Hematopoietic multipotent progenitor cell (in vitro differentiated cells): ENCODE measurements at places on chromosomes 13 and 19. TPM values are rescaled to one million over a fixed set of nuclear protein-coding genes. Genes with fewer than 3 reads are reported as not detected.

Gene PSPC1
- total RNA-seq, result 70.0 TPM

Gene DIAPH3
- 0.54 TPM for total RNA-seq

Gene ZNF563
- 1.6 TPM for total RNA-seq

Gene CYP2A6
- total RNA-seq, result not detected

Gene ZNF28
- 10.5 TPM for total RNA-seq

Gene GSX1
- total RNA-seq, result not detected

Gene ATP4A
- not detected for total RNA-seq

Gene KISS1R
- 1.3 TPM for total RNA-seq

Gene ZNF253
- 4.8 TPM for total RNA-seq

Gene DPF1
- total RNA-seq, result 6.5 TPM

DNA sequence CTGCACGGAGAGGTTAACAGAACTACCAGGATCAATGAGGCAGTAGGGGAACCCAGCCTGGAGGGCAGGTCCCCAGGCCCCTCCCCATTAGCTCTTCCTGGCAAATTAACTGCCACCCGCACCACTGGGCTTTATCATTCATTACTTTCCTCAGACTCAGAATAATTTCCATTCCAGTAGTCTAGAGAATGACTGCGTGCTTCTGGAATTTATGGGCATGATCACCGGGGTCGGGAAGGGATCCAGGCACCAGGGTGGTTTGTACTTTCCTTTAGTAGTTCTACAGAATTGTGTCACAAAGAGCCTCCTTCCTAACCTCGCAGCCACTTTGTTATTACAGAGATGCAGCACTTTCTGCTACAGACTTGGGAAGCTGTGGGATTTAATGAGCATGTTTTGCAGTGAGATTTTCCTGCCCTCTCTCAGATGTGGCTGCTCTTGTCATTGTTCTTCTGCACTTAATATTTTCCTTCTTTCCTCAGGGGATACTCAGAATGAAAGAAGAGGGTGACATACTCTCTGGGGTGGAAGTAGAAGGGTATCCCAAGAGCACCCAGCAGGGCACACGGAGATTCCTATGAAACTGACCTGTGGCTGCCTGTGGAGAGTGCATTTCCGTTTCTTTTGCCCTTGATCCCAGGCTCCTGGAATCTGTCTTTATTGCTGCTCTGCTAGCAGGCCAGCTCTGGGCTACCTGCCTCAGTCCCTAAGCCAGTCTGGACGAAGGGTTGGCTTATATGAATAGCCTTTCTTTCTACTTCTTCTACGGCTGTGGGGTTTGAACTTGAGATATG, 285.0 kb upstream of the SLC10A2 start:
- DNase-seq, result no peak

DNA sequence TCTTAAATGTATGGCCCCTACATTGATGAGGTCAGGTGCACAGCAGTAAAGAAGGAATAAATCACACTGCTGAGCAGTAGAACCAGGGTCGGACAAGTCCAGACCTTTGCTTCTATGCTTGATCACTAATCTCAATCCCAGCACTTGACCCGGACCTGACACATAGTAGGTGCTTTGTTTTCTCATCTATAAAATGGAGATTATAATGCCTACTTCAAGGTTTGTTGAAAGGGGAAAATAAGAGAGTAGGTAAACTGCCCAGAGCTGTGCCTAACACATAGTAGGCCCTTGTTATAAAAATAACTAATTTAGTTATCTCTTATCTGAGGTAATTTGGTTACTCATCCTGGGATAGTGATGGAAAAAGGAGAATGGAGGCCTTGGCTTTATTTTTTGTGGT, 125.0 kb downstream of the RXFP2 start:
- DNase-seq, result no peak

GRCh38 chr13:97938706-97939475, 14.6 kb upstream of the IPO5 start:
- no peak for DNase-seq

GRCh38 chr13:63351533-63351932, 1935.9 kb upstream of the PCDH20 start:
- no peak for DNase-seq

DNA sequence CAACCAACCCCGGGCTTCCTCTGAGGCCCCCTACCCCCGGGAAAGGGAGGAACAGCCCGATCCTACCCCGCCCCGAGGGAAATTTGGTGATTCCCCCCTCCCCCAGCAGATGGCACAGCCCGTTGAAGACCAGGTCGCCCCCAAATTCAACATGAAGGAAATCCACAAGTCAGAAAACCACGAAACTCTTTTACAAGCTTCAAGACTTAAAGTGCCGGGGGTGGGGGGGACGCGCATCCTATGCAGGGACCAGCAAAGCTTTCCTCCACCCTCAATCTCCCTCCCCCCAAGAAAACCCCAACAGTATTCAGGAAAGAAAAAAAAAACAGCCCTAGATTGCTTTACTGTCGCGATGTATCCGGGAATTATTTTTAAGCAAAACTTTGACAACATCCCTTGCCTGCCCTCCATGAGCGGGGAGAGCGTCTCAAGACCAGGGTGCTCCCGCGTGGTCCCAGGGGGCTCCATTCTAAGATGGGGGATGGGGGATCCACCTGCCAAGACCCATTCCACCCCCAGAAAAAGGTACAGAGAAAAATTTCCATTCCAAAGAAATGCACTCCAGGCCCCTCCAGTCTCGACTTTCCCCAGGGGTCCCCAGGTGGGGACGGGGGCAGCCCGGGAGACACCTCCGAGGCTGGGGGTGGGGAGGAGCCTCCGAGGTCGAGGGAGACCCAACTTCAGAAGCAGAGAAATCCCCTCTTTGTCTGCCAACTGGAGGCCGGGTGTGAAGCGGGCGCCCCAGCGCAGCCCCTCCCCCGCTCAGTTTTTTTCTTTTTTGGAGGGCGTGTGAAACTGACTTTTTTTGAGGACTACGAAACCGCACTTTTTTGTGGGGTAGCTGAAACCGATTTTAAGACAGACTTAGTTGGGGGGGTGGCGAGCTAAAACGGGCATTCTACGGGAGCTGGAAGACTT, 1.5 kb downstream of the TCF3 start:
- peak; percentile 74 for DNase-seq

- peak; percentile 21 for DNase-seq
Observed at GRCh38 chr19:56015756-56016155, 29.2 kb downstream of the NLRP5 start.

- DNase-seq, result no peak
Observed at GRCh38 chr13:90577726-90578125, 769.8 kb upstream of the MIR17HG start.

DNA sequence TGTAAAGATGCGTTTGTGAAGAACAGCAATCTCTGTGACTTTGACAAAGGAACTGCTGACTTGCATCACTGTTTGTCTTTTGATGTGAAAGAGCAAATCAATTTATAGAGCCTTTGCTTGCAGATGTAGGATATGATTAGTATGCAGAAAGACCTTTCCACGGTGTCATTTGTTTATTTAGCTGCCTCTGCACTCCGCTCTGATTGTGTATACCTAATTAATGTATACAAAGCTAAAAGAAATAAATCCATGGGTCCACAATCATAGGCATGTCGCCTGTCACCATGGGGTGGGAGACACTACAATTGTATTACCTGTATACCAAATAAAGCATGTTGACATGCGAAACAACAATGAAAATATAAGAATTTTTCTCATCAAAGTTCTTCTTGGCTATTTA, 410.7 kb downstream of the MZT1 start:
- DNase-seq, result no peak

DNA sequence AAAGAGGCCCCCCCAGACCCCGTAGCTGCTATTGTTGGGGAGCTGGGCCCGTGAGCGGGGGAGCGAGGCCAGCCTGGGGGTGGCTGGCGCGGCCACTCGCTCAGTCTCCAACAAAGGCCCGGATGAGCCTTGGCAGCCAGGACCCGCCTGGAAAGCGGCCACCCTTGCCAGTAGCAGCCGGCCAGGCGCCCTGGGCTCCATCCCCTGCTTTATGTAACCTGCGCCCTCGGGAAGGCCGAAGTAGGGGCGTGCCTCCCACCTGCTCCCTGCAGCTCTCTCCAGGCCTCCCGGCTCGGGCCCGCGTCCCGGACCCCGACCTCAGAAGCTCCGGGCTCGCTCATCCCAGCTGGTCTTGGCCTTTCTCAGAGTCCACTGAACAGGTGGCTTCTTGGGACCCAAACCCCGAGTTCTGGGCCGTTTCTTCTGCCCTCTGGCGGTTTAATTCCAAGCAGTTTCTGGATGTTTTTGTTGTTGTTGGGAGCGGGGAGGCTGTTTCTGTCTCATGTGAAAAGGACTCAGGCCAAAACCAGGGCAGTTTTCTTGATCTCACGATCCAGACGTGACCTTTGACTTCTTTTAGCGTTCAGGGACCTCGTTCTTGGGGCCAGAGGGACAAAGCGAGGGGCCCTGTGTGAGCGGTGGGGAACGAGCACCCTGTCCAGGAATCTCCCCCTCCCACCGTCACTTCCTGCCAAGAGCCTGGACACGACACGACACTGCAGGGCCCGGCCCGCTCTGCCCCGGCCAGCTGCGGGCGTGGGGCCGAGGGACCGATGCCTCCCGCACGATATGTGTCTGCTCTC, 1.2 kb downstream of the CDC34 start:
- no peak for DNase-seq

DNA sequence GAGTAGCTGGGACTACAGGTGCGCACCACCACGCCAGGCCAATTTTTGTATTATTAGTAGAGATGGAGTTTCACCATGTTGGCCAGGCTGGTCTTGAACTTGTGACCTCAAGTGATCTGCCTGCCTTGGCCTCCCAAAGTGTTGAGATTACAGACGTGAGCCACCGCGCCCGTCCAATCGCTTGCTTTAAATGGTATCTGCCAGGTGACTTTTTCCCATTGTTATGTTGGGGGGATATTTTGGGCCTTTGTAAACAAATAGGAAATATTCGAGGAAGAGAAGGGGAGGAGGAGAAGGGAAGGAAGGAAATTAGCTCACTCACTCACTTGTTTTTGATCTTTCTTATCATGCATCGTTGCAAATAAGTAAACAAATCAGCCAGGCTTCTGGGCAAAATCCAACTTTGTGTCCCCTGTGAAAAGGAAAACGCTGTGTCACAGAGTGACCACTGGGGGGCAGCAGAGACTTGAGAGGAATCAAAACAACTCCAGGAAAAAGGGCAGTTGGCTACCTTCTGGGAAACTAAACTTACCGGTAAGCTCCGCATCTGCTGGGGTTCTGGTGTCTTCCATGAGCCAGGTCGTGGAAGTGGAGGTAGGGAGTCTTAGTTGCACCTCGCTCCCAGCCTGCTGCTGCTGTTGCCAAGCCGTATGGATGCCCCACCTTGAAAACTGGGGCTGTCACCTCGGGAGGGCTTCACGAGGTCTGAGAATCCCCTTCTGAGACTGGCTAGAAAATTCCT, 9.3 kb upstream of the RANBP3 start:
- DNase-seq, result peak; percentile 74

DNA sequence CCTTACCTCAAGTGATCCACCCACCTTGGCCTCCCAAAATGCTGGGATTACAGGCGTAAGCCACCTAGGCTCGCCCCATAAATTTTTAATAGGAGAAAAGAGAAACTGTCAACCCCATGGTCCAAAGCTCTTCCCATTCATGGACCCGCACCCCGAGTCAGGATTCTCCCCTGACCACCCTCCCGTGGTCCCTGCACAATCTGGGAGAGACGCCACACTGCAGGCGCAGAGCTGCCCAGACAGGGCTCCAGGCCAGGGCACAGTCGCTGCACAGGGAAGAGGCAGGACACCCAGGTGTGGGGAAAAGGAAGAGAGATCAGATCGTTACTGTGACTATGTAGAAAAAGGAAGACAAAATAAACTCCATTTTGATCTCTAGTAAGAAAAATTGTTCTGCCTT, 54.5 kb downstream of the ZNF93 start:
- no peak for DNase-seq

- no peak for DNase-seq
Observed at GRCh38 chr19:40356681-40357595, 8.4 kb downstream of the PLD3 start.

- no peak for DNase-seq
Observed at GRCh38 chr13:83620530-83621220, 261.6 kb downstream of the SLITRK1 start.

DNA sequence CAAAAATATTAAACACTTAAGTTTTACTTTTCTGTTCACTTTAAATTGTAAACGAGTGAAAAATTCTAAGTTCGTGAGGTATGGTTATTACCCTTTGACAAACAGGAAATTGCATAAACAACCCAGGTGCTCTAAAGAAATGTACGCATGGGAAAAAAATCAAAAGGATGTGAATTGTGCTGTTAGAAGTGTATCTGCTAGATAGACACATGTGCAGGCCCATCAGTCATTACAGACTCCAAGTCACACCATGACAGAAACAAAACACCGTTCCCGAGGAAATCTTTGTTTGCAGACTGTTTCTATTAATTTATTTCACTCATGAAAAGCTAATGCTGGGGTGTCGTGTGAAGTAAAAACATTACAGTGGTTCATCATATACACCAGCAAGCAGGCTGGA, 17.0 kb upstream of the DOCK9 start:
- DNase-seq, result no peak

- no peak for DNase-seq
Observed at GRCh38 chr13:106376401-106377112, 158.9 kb downstream of the EFNB2 start.
